Stimulated activated CD4-positive, alpha-beta T cell treated with anti-CD3 and anti-CD28 coated beads, Interleukin-1b, Interleukin-23, amount 100 ng/mL, for 24 hours (primary cell): ENCODE measurements at places on chromosomes 6 and 20.

GRCh38 chr6:90285042-90285481, 11.6 kb downstream of the BACH2 start:
- DNase-seq, result no peak

DNA sequence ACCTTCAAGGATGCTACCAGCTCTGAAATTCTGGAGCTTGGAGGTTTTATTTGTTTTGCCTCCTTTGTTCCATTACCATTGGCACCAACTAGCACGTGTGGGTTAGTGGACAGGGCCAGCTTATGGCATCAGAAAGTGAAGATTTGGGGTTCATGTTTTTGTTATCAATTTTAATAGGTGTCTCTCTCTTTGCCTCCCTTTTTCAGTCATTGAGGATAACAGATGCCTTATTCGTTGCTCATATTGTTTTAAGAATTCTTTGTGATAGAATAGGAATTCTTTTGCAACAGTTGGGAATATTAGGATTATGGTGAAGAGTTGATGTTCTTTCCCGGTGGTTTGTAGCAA, 22.9 kb downstream of the TMC2 start:
- no peak for DNase-seq

DNA sequence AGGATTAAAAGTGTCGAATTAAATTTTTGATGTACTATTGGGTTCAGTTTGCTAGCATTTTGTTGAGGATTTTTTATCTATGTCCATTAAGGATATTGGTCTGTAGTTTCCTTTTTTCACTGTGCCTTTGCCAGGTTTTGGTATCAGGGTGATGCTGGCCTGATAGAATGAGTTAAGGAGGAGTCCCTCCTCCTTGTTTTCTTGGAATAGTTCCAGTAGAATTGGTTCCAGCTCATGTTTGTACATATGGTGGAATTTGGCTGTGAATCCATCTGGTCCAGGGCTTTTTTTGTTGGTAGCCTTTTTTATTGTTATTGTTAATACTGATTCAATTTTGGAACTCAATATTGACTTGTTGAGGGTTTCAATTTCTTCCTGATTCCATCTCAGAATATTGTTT, 141.8 kb downstream of the SIM1 start:
- no peak for DNase-seq

DNA sequence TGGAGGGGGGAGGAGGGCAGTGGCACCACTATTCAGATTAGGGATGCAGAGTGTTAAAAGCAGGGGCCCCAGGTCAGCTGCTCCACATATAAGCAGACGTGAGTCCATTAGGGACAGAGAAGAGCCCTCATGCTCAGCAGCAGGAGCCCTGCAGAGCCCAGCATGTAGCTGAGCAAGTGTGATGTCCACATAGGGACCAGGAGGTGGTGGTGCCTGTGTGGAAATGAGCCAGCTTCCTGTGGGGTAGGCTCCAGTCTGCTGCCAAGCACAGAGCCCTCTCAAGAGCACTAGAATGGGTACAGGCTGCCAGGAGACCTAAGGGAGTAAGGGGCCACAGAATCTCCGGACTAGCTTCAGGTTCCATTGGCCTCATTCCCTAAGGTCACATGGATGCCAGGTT, 57.9 kb upstream of the MLN start:
- DNase-seq, result no peak

- no peak for DNase-seq
Observed at GRCh38 chr6:106882601-106883518, 91.7 kb downstream of the CD24 start.

DNA sequence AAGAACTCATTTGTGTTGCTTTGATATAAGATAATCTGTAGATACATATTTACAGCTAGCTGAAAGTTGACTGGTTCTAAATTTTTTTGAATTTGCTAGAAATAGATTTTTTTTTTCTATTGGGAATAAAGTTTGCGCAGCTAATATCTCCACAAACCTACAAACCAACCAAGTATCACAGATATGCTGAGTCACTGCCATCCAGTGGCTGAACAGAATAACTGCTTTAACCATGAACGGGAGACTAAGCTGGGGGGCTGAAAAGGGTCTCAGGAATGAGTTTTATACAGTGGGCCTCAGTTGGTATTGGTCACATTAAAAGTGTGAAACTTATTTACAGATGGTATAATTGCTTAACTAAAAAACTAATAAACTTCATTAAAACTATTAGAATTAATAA, 326.7 kb upstream of the CNR1 start:
- DNase-seq, result no peak

DNA sequence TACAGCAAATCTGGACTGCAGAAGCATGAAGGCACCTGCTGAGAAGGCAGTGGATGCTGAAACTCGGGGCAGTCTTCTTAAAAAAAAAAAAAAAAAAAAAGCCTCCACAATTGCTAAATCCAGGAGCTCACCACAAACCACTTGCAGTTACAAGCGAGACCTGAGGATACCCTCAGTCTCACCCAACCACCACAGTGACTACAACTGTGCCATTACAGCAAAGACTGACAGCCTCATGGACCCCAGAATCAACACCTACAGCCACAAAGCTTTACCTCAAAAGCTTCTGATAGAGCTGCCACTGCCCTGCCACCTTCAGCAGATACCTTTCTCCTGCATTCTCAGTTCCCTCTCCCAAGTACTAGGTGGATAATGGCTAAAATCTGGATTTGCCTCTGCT, 9.0 kb downstream of the COL21A1 start:
- DNase-seq, result no peak

GRCh38 chr6:160015778-160016684, 47.1 kb downstream of the IGF2R start:
- DNase-seq, result no peak
